Neural cell (in vitro differentiated cells): ENCODE measurements at places on chromosomes 1 and 21. TPM values are rescaled to one million over a fixed set of nuclear protein-coding genes. Genes with fewer than 3 reads are reported as not detected.

Gene ANKRD65
- 0.28 TPM in 1 of 2 replicates, not detected in the other for polyA plus RNA-seq

Gene CASZ1
- 0.14 and 0.27 TPM in 2 replicates for polyA plus RNA-seq

Gene FLG2
- not detected in 2 replicates for polyA plus RNA-seq

Gene TARS2
- 19.4 and 22.8 TPM in 2 replicates for polyA plus RNA-seq

Gene LSM10
- 1.3 and 3.2 TPM in 2 replicates for polyA plus RNA-seq

Gene CFHR3
- polyA plus RNA-seq: not detected in 2 replicates

Gene SPATA45
- polyA plus RNA-seq: 1.8 TPM in 1 of 2 replicates, not detected in the other

Gene ODF2L
- polyA plus RNA-seq: 97.6 and 138 TPM in 2 replicates

Gene PIGP
- 32.1 and 38.5 TPM in 2 replicates for polyA plus RNA-seq

Gene KIF26B
- polyA plus RNA-seq: 6.3 and 7.2 TPM in 2 replicates
